Stimulated activated CD4-positive, alpha-beta T cell treated with anti-CD3 and anti-CD28 coated beads, TNF-alpha, amount 100 ng/mL, for 4 hours (primary cell): ENCODE measurements at places on chromosomes 12 and 14.

DNA sequence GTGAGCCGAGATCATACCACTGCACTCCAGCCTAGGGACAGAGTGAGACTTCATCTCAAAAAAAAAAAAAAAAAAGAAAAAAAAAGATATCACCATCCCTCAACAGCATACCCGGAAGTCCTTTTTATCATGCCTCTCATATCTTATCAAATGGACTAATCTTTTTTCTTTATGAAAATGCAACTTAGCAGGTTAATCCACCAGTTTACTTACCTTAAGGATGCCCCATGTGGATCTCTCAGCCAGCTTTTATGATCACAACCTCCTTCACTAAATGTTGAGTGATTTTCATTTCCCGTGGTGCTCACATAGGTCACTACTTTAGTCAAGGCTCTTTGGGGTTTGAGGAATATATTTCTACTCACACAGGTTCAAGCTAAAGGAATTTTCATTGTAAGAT, 248.8 kb upstream of the TBX3 start:
- no peak for DNase-seq

GRCh38 chr14:92459030-92459949, 54.3 kb upstream of the RIN3 start:
- DNase-seq: no peak

DNA sequence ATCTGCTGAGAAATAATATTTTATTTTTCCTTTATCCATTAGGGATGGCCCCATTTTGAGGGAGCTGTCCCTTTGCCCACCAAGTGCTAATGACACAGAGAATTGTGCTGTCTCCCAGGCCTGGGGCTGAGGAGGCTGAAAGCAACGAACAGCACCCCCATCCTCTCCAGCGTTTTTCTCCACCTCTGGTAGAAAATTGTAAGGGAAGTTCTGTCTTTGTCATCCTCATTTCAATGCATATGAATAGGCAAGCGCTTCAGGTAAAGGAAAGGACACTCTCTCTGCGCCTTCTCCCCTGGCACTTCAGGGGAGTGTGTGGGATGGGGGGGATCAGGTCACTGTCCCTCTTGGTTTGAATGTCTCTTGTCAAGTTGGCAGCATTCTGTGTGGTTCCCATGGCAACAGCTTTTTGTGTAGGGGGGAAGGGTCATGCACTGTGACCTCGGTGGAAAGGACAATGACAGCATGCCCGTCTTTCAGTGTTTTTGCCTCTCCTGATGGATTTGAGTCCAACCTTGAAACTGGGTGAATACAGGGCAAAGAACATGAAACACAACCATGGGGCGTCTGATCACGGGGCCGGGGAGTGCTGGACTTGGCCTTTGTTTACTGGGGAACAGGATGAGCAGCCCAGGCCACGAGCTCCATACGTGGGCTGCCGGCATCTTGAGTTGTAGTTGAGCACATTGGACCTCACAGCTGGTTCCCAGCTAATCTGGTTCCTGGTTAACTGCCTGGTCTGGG, 230.2 kb downstream of the VRK1 start:
- no peak for DNase-seq

DNA sequence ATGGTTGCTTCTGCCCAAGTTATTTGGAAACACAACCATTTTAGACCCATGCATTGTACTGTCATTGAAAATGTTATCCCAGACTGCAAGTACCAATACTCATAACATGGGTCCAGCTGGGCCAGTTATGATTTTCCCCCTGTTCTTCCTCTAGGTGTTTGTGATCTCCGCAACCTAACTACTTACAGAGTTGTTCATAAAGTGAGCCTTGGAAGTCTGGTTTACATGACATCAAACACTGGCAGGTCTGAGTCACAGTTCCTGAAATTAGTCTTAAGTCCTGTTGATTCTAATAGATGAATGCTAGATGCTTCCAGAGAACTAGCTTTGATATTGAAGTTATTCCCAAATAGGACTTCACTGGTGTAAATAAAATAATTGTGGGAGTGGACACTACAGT, 487.0 kb downstream of the MED13L start:
- no peak for DNase-seq

GRCh38 chr12:65840793-65841670, 16.7 kb downstream of the HMGA2 start:
- no peak for DNase-seq

DNA sequence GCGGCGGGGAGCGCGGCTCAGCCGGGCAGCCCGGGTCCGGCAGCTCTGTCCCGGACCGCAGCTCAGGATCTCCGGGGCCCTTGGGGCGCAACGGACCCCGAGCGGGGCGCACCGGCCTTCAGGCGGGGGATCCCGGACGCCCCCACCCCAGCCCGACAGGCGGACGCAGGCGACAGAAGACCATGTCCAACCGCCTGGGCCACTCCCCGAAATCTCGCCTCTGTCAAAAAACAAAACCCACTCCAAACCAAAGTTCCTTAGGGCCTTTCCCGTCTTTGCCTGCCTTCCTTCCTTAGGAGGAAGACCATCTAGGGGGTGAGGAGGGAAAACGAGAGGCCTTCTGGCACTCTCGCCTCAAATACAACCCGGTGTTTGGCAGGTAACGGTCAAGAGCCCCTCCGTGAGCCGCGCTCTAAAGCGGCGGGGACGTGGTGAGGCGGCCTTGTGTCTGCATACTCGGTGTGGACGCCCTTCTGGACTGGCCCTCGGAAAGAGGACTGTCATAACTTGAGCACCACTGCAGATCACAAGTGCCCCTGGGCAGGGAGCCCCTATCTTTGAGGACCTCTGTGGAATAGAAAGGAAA, 604 bp downstream of the HCFC2 start:
- no peak for DNase-seq

DNA sequence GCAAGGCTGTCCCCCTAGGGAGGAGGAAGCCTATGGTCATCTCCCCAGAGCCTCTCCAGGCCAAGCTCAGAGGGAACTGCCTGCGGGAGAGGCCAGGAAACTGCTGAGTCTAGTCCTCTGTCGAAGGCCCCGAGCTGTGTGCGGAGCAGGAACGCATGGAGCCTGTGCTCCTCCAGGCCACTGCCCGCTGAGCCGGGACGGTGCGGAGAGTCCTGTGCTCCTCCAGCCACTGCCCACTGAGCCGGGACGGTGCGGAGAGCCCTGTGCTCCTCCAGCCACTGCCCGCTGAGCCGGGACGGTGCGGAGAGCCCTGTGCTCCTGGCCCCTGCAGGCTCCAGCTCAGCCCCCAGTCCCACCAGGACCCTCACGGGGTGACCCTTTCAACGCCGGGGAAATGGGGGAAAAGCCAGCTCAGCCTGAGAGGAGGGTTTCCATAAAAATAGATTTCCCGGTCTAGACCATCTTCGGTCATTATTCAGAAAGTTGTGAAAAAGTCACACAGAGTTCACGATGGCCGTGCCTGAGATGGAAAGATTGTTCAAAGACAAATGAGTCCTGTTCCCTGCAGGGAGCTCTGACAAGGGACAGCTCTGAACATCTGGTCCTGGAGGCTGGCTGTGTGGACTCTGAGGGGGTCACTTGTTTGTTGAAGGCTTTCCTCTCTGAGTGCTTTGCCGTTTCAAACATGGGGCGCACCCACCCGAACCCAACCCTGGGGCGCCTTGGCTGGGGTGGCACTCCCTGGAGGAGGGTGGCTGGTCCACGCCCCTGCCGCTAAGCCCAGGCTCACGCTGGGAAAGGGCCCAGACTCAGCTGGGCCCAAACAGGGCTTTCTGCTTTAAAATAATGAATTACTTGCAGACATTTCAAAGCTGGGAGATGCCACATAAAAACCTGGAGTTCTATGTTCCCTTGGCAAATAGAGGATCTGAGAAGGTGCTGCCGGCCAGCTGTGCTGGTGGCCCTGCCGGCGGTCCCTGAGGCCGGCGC, 85.5 kb downstream of the ADGRD1 start:
- DNase-seq: no peak

DNA sequence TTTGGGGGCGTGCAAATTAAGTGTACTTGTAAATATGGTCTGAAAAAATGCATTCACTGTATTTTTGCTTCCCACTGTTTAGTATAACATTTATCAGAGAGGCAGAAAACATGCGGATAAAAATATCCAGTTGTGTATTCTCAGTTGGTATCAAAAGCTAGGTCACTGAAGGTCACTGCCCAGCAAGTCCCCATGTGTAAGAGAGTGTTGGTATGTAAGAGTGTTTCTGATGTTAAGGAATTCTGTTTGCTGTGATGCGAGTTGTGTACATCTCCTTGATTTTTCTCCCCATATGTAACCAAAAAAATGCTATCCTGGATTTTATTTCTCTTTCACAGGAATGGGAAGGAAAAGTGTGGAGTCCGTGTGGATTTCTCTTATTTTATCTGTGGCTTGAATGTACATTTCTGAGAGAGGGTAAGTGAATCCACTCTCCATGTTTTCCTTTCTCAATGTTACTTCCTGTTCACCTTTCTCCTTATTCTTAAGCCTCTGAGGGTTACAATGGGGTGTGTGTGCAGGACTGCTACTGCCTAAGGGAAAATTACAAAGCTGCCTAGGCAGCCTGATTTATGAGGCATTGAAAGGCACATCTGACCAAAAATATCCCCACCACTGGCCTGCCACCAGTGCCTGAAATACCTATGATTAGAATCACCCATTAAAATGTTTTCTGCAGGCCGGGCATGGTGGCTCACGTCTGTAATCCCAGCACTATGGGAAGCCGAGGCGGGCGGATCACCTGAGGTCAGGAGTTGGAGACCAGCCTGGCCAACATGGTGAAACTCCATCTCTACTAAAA, 97.9 kb upstream of the USP44 start:
- DNase-seq: no peak

DNA sequence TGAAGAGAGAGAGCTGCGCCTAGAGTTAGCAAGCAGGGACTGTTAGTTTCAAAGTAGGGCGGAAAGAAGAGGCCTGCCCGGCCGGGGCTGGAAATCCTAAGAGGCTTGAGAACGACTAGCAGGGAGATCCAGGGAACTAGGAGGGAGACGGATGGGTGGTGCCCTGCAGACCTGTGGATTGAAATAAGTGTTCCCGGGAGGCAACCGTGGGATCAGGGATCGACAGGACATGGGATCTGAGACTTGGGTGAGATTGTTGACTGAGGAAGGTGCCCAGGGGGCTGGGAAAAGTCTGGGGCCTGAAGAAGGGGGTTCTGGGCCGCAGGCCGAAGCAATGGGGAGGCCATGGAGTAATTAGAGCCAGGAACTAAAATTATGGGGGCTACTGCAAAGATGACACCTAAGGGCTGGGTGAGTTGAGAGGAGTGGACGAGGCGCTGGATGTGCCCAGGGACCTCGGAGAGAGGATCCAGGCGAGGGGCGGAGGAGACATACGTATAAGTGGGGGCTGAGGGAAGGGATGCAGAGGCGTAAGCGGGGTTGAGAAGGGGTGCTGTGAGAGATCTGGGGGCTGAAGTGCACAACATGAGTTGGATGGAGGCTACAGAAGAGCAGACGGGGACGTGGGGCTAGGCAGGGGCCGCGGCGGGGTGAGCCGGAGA, 635 bp downstream of the LTA4H start:
- peak; percentile 10 for DNase-seq

DNA sequence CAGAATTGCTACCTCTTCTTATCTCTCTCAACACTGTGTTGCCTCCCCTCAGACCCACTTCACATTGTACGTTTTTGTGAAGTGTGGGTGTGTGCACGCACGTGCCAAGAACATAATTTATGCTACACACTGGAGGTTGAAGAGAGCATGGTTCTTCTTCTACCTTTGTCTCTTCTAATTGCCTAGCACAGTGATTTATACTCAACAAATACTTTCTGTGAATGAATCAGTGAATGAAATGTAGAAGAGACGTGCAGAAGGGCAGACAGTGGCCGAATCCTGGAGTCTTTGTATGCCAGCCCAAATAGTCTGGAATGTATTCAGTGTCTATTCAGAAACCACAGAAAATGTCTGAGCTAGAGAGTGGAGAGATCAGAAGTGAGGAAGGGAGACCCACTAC, 4.6 kb upstream of the SAMD4A start:
- no peak for DNase-seq
